ENCODE measurements at places on chromosomes 1 and 21. TPM values are rescaled to one million over a fixed set of nuclear protein-coding genes. Genes with fewer than 3 reads are reported as not detected.

DNA sequence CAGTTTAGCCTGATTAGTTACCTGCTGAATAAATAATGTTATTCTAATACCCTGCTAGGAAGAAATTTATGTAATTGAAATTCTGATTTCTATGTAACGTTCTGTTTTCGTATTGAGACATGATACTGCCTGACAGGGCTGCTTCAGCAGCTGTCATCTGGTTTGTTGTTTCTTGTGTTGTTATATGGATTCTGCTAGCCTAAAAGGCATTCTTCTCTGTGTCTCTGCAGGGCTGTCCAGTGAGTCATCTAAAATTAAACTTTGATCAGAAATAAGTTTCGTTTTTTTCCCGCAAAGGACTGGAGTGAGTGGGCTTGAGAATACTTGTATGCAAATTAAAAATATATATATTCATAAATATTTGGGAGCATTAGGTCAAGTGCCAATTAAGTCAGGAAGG lies 93.0 kb downstream of the DYRK1A start:
- no peak for DNase-seq

GRCh38 chr1:39107341-39108290 lies 81.5 kb downstream of the NDUFS5 start:
- DNase-seq, result no peak

DNA sequence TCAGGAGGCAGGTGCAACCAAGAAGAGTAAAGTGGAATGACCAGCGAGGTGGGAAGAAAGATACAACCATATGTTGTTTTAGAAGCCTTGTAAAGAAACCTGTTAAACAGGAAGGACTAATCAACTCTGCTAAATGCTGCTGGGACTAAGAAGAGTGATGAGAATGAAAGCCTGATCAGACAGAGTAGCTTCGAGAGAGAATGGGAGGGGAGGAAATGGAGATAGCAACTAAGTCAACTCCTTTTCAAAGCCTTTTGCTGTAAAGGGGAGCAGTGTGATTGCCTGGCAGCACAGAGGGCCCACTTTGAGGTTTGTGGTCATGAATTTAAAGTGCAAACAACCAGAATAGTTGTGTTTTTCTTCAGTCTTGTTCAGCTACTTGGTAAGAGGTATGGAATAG lies 31.4 kb downstream of the SLC30A7 start:
- peak; percentile 58 for DNase-seq

DNA sequence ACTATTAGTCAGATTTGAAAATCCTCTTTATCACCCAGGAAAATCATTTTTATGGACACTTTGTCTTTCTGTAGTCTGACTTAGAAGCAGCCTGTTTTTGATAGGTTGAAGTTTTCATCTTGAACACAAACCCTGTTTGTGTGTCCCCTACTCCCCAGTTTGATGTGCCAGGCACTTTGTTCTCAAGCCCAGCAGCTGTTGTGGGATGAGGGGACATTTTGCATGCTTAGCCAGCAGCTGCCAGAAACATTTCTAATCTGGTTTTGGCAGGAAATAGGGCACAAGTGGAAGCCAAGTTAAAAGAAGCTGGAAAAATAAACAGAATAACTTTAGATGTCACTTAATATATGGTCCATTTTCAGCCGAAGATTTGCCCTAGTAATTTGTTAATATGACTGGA lies 29.9 kb downstream of the ACTN2 start:
- DNase-seq, result no peak

- DNase-seq, result peak; percentile 6
Measured at GRCh38 chr1:109764561-109765482, 1.1 kb upstream of the EPS8L3 start.

- DNase-seq, result no peak
Measured at GRCh38 chr1:117753652-117754051, 147.8 kb downstream of the TENT5C start.

DNA sequence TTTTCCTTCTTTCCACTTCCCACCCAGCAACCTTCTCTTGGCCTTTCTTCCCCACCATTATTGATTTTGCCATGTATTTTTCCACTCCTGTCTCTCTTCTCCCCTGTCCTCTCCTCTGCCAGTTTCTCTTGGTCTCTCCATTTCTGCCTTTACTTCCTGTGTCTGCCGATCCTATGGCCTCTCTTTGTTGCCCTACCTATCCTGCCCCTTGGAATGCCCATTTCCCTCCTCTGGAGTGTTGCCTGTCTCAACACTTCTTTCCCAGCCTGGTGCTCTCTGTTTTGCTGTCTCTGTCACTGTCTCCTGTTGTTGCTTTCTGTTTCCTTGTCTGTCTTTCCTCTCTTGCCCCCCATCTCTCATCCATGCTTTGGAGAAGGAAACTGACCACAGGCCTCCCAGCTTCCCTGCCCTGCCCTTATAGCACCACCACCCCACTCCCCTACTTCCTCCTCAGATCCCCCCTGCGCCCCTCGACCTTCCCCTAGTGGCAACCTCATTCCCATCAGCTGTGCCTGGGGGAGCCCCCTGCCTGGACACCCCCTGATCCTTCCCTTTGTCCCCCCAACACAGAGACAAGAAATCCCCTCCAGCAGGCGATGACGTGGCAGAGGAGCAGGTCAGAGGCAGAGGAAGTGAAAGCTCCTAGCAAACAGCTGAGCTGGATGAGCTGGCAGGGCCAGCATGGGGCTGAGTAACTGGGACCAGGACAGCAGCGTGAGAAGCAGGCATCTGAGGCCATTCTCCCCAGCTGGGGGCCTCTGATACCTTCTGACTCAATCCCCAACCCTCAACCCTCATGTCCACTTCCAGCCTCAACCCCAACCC lies 6.6 kb upstream of the ETV3L start:
- DNase-seq, result peak; percentile 73

Gene HORMAD1
- total RNA-seq, result not detected

Gene DNAI4
- total RNA-seq, result 1.4 TPM

Data from activated CD4-positive, alpha-beta memory T cell treated with anti-CD3 and anti-CD28 coated beads for 36 hours (primary cell).